T-cell (primary cell): ENCODE measurements at places on chromosomes 6 and 20. TPM values are rescaled to one million over a fixed set of nuclear protein-coding genes. Genes with fewer than 3 reads are reported as not detected.

GRCh38 chr6:81515562-81516453 lies 236.7 kb downstream of the TENT5A start:
- no peak for DNase-seq

DNA sequence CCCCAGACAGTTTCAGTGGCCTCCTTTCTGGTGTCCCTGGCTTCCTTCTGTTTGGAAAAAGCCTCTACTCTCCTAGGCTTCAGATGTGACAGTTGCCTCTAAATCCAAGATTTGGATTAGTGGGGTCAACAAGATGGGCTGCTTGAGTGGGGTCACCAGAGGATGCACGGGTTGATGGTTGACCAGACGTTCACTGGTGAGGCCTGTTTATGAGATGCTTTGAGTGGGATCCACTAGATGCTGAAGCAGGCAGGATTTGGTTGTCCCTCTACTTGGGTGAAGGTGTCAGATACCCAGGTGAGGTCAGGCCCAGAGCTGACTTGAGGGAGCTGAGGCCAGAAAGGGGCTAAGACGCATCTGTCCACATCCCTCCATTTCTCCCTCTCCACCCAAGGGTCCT lies 8.1 kb upstream of the DLGAP4 start:
- DNase-seq, result no peak

GGTLC1 gene
- not detected for total RNA-seq

GRCh38 chr20:25380945-25381614 lies 9.6 kb downstream of the ABHD12 start:
- no peak for DNase-seq

PLG gene
- 0.76 TPM for total RNA-seq

- no peak for DNase-seq
Observed at GRCh38 chr6:46350714-46351113, 140.5 kb downstream of the RCAN2 start.

DNA sequence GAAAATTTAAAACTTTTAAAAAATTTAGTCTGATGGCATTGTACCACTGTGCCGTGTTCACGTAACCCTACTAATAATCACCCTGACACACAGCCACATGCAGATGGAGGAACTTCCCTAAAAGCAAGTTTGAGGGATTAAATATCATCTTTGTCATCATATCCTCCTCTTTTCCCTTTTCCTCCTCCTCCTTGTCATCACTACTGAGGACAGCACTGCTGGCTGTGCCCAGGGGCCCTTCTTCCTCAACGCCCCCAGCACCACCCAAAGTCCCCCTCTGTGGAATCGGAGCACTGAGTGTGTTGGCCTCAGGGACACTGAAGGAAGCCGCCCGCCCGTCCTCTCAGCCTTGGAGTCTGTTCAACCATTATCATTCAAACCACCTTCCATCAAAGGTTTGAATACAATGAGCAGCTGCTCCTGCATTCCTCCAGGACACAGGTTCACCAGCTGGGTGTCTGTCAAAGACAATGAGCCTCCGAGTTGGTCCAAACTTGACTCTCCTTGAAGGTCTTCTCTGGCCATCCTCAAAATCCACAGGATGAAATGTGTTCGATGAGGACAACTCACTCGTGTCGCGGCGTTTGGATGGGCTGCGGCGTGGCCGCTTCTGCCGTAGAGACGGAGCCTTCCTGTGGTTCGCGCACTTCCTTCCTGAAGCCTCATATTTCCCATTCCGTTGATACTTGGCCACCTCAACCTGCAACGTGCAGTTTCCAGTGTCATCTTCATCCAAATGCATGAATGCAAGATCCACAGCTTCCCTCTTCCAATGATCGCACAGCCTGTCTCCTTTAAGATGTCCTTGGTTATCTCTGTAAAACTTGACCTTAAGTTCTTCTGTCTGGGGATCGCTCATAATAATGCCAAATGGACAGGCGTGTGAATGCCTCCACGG lies 23.3 kb downstream of the NQO2 start:
- DNase-seq, result no peak

- no peak for DNase-seq
Observed at GRCh38 chr6:103504501-103505154, 1355.1 kb downstream of the HACE1 start.

DNA sequence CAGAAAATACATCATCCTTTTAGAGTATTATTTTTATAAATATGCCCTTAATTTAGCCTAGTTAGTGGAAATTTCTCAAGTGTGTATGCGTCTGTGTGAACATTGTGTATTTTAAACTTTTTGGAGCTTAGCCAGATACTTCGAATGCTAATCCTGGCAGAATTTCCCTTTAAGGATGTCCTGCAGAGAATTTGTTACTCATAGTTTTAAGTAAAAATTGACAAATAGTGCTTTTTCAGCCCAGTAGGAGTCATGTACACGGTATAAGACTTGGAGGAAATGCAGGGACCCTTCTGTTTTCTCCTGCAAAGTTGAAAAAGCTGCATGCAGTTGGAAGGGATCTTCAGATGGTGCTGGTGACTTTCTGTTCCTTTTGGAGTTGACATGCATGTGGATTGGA lies at the start of gene FHL5:
Gene FHL5 (plus strand): TSS at position 243 of the 400 bp plus-strand sequence. CDS start 40,486 bp downstream, outside the sequence.
- no peak for DNase-seq
